ENCODE measurements at places on chromosomes 13 and 19.

DNA sequence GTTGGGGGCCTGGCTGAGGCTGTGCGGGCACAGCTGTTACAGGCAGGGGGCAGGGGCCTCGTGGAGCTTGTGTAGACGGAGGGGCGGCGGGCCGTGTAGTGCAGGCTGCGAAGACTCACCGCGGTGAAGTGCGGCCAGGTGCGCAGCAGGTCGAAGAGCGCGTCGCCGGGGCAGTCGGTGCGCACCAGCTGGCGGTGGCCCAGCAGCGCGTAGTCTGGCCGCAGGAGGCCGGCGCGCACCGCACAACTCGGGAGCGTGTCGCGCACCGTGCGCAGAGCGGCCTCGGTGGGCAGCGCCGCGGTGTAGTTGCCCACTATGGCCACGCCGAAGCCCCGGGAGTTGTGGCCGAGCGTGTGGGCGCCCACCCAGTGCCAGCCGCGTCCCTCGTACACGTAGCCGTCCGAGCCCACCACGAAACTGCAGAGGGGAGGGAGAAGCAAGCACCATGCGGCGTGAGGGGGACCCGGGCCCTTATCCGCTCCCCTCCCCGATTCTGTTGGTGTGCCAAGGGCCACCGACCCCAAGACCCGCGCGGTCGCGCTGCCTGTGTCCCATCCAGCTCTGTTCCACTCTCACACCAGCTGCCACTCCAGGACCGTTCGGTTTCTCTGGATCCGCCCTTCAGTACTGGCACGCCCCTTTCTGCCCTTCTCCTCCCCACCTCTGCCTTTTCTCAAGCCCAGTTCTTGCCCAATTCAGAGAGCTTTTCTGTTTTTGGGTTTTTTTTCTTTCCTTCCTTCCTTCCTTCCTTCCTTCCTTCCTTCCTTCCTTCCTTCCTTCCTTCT is 5.4 kb upstream of the RASAL3 start:
- DNase-seq, result no peak

- DNase-seq, result no peak
These were observed 717.4 kb upstream of the SPRY2 start for GRCh38 chr13:81058211-81058915.

- DNase-seq, result no peak
These were observed 121.6 kb downstream of the CYSLTR2 start for GRCh38 chr13:48775285-48775684.

- DNase-seq, result no peak
These were observed 633 bp downstream of the MYH14 start for GRCh38 chr19:50204081-50204428.

- DNase-seq, result no peak
These were observed at the start of gene ICAM4 for GRCh38 chr19:10286803-10287737. TSS of gene ICAM4 (plus strand) at chr19:10286955. CDS start at chr19:10287013, 58 bp downstream.

GRCh38 chr19:46620716-46621115 is 4.2 kb downstream of the PTGIR start:
- no peak for DNase-seq

DNA sequence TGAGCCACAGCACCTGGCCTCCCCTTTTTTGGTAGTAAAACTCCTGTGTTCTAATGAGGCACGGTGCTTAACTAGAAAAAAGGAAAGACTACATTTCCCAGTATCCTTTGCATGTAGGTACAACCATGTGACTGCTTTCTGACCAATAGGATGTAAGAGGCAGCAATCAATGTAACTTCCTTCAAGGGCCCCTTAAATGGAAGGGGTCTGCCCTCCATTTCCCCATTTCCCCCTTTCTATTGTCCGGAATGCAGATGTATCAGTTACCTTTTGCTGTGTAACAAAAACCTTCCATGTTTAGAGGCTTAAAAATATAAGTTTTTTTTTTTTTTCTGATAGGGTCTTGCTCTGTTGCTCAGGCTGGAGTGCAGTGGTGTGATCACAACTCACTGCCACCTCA is 2.2 kb downstream of the GPR32 start:
- DNase-seq, result no peak

- DNase-seq, result no peak
These were observed 963.4 kb downstream of the PCDH17 start for GRCh38 chr13:58594747-58595600.

DNA sequence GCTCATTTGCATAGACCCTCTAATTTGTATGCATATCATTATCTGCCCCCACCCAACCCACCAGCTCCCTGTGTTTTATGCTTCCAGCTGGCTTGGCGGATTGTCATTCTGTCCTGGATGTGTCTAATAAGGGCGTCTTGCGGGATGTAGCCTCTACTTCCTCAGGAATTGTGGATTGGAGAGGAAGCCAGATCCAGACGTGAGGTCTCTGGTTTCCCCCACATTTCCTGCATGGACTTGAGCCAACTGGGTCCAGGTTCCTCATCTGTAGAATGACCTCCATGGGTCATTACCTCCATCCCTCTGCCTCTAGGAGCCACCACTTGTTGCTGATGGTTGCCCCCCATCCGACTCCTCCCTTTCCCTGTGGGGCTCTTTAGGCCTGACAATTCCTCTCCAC is 7.3 kb downstream of the TNFSF14 start:
- no peak for DNase-seq

- DNase-seq, result no peak
These were observed 5.1 kb downstream of the PPP1R12C start for GRCh38 chr19:55112246-55112776.

DNA sequence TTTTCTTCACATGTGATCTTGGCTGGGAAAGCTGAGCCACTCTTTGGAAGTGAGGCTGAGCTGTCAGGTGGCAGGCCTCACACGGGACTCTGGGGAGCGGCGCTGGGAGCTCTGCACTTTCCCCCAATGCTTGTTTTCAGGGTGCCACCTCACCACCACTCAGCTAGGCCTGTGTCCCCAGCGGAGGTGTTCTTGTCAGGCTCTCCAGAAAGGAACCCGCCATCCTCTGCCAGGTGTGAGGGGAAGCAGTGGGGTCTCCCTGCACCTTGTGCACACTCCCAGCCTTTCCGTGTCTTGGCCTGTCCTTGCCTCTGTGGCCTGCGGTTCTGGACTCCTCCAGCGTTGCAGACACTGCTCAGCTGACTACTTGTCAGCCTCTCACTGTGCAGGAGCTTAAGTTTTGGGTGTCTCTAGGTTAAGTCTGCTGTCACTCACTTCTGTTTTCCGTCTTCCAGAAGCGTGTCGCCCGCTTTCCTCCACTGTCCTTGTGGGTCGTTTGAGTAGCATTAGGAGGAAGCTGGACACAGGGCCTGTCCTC is 51.9 kb downstream of the GGACT start:
- DNase-seq, result no peak

DNA sequence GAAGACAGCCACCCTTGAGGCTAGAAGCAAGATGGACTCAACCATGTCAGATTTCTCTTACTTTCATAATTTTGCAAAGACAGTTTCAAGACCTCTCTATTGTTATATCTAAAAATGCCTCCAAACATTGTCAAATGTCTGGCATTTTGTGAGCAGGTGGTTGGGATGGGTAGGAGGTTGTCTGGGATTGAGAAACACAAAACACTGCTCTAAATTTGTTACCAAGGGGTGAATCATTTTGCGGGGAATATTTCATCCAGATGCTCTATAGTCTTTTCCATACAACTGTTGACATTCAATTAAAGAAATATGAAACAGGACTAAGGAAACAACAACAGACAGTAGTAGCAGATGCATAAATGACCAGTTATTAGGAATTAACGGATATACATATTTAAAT is 208.2 kb downstream of the ITGBL1 start:
- DNase-seq, result no peak

DNA sequence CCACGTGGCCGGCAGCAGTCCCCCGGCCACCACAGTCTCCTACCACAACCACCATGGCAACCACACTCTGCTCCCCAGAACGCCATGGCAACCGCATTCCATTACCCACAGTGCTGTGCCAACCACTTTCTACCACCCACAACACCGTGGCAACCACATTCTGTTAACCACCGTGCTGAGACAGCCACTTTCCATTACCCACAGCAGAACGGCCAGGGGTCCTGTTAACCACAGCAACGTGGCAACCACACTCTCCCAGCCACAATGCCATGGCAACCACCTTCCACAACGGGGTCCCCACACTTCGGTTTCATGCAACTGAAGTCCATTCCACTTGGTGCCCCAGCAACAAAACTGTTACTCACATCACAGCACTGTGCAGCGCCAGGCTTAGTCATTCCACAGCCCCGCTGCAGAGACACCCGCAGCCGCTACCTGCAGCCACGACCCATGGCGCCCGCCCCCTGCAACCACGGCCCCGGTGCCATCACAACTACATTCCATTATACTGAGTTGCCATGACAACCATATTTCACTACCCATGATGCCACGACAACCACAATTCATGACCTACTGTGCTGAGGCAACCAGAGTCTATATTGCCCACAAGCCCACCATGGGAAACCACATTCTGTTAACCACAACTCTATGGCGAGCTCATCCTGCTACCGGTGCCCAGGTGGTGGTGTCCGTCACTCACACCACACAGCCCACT is 10.0 kb downstream of the DPF1 start:
- DNase-seq, result no peak

GRCh38 chr13:98490866-98491265 is 86.0 kb downstream of the STK24 start:
- DNase-seq, result no peak

- no peak for DNase-seq
These were observed 11.3 kb downstream of the MAST3 start for GRCh38 chr19:18108897-18109296.

DNA sequence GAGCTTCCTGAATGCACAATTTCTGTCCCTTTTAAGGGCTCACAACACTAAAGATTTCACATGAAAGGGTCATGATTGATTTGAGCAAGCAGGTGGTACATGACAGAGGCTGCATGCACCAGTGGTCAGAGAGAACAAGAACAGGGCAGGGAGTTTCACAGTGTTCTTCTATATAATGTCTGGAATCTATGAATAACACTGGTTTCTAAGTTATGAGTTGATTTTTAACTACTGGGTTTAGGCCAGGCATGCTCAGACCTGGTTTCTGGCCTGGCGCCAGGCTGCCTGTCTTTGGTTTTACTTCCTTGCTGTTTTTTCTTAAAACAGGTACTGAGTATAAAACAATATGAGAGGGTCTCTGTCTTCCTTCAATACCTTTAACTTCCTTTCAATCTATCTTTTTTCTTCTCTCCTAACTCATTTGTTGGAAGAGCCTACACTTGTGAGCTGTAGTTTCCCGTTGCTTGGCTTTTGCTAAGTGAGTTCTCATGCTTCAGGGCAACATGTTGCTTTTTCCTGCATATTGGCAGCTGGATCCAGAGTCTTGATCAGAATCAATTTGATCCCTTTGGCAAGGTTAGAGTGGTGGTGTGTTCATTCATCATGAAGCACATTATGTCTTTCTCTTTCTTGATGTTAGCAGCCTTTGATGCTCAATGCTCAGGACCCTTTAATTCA is 38.5 kb upstream of the FGF14 start:
- no peak for DNase-seq

DNA sequence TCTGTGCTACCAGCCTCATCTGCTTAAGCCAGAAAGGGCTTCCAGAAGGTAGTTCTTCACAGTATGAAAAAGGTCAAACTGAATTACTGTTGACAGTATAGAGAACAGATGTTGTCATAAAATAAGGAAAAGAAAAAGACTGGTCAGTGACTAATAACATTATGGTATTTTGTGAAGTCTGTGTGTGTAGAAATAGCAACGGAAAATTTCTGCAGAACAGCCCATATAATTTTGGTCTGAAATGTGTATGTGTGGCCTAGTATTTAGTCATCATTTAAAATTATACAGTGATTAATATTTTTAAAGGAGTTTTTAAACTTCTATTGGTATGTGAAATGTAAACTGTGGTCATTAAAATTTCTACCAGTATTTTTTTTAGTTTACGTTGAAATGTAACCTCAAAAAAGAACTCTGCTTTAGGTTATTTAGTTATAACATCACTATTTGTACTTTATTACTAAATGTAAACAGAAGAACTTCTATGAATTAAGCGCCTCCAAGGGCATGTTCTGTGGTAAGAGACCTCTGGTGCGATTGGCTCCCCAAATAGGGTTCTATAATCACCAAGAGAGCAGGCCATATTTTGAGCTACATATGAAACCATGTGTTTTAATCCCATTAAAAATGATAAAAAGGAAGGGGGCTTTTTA is 3.3 kb upstream of the GPR183 start:
- DNase-seq, result no peak

GRCh38 chr13:100476963-100477362 is 111.6 kb downstream of the GGACT start:
- no peak for DNase-seq

DNA sequence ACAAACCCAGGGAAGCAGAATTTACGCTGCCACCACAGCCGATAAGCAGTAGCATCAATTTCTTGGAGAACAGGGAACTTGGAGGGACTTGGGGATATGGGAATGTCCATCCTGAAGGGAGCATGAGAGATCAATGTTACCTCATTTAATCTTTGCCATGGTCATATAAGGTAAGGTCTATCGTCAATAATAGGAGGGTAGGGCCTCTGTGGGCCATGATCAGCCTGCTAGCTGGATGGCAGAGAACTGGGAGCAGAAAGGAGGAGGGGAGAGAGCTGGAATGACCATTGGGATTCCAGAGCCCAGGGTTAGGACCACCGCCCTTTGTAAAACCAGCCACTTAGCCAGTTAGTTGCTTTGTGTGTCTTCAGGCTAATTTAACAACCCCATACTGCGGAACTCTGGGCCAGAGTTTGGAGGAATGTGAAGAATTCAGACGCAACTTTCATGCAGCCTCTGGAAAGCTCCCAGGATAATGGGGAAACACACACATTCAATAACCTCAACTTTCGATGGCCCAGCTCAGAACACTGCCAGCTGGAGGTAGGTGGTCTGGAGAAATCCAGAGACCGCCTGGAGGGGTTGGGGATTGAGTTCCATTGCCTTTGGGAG is 40.3 kb downstream of the ZNF557 start:
- no peak for DNase-seq

DNA sequence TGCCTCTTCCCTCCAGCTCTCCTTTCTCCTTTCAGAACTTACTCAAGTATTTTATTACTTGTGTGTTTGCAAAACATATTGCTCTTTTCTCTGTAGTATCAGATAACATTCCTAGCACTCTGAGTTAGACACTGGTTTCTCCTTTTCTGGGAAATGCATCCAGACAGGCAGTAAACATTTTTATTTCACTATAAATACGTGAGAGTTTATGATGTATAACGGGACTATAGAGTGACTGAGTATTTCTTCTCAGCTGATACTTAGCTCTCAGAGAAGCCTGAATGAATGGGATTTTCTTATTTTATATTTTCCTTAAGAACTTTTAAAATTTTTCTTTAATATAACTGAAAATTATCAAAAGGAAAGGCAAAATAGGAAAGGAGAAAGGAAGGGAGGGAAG is 211.2 kb upstream of the EDNRB start:
- DNase-seq, result no peak

DNA sequence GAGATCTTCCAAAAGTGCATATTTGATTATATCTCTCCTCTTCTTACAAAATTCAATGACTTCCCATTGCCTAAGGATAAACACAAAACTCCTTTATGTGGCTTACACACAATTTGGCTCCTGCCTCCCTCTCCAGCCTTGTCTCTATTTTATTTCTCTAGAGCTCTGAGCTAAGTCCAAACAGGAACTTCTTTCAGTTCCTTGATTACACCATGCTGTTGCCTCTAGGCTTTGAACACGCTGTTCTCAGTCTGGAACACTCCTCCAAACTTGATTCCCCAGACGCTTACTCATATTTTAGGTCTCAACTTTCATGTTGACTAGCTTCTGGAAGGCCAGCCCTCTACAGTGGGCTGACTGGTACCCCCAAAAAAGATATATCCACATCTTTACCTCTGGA is 258.5 kb downstream of the COG6 start:
- DNase-seq, result no peak
